ENCODE measurements at places on chromosomes 7 and 10.

DNA sequence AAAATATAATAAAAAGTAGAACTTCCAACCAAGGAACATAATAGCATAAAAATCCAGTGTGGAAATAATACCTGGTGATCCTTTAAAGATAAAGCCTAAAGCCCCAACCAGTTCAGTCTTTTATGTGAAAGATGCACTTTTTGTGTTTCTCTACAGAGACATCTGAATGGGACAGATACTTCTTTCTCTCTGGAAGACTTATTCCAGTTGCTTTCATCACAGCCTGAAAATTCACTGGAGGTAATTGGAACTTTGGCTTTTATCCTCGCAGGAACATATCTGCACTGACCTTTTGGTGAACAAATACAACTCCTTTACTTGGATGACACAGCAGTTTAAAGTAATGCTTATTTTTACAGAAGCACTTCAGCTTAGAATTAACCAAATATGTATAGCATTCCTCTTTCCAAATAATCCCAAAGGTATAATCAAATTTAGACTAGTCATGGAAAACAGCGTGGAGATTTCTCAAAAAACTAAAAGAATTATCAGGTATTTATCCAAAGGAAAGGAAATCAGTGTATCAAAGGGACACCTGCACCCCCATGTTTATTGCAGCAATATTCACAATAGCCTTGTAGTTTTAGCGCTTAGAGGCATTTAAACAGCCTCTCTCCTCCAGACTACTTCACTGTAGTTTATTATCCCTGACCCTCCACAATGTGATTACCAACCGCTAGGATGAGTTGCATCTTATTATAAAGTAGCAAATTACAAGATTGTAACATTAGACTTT lies 16.8 kb downstream of the HNRNPA2B1 start:
- no peak for DNase-seq

GRCh38 chr7:92766461-92767003 lies 69.8 kb downstream of the CDK6 start:
- DNase-seq: no peak

DNA sequence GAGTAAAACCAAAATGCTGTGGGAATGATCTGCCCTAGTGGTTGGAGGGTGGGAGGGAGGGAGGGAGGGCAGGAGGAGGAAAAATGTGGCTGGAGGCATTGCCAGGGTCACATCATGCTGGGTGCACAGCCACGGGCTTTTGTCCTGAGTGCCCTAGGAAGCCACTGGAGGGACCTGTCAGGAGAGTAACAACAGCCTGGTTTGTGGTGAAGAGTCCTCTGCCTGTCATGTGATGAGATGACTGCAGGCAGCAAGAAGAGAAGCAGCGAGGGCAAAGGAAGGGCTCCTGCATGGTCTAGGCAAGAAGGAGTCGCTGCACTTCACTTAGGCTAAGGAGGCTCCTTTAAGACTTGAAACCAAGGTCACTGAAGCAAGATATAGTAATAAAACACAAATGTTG lies 65.6 kb downstream of the PKD1L1 start:
- DNase-seq: no peak

DNA sequence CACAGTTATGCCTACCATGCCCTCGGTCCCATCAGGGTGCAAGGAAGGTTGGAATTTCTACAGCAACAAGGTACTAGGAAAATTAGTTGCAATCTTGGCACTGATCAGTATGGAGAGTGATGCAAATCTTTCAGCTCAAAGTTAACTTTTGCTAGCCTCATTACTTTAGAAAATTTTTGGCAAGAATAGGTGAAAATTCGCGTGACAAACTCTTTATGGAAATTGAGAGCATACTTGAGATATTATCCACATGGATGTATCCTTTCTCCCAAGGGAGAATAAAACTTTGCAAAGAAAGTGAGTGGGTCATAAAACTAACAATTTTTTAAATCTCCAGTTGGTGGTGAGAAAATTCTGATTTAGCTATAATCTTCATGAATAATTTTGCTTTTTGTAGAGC lies 71.1 kb upstream of the SLC39A12 start:
- DNase-seq: no peak

DNA sequence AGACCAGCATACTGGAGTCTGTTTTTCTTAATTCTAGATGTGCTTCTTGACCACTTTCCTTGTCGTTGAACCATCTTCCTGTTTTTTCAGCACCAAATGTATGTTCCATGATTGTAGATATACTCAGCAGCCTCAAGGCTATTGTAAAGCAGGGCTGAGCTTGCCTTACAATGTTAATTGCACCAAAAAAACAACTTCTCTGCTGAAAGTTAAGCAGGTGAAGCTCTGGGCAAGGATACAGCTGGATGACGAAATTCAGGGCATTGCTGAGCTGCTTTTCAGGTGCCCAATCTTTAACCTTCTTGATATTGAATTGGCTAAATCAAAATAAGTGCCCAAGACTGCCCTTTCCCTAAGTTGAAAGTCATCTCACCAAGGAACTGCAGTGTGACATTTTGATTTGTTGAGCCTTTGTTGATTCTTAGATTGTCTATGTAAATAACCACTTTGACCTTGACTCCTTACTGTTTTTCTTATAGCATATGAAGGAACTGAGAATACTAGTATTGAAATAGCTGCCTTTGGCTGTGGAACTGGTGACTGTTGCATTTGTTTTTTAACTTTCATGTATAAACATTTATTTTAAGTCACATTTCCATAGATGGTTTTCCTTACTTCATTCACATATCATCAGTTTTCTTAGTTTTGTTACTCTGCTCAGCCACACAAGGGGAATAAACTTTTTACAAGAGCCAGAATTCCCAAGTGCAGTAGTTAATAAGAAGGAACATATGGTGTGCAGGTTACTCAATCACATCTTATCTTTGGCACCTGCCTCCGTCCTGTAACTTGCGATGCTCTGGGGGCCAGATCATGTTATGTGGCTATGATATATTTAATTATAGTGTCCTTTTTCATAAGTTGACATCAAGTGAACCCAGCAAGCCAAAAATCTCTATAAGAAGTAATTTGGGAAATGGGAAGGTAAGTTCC lies 3.1 kb downstream of the AHCYL2 start:
- DNase-seq: no peak

DNA sequence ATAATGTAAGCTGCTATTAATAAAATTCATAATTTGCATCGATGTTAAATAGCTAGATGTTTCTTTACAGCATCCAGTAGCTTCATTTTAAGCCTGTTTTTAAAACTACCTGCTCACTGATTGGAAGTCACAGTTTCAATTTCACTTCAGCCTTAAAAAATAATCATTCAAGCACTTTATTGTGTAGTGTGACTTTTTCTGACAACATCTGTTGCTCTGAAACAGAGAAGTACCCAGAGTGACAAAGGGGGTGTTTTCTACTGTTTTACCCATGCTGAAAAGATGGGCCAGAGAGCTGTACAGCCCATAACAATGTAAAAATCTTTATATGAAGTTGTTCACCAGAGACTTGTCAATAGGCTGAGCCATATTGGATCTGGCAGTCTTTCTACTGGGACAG lies 437.2 kb downstream of the MDFIC start:
- no peak for DNase-seq

Measured in SIG-M5 (cell line).